Activated naive CD4-positive, alpha-beta T cell treated with anti-CD3 and anti-CD28 coated beads, Interleukin-2, amount 10 ng/mL, durations not matched to agents 7 days and 5 days (primary cell): ENCODE measurements at places on chromosomes 11 and 22.

- no peak for DNase-seq
Measured at GRCh38 chr22:42347281-42347824, 76.9 kb upstream of the TCF20 start.

- no peak for DNase-seq
Measured at GRCh38 chr22:50325444-50326224, 1.2 kb downstream of the DENND6B start.

- DNase-seq: no peak
Measured at GRCh38 chr22:20956258-20957101, 10.6 kb upstream of the AIFM3 start.

DNA sequence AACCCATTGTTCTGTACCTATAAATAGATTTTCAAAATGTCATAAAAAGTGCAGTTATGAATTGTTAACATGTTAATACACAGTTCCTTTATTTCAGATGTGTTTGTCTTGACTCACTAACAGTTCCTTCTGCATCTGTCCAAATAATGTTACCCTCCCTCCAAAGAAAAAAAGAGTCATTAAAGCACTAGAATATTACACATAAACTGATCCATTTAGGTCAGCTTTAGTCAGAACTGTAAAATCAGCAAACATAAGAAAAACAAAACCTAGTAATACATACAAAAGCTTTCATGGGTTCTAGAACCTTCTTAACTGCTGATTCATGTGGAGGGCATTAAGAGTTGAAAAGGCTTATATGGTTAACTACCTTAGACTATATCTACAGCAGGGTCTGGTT, 65.4 kb downstream of the SESN3 start:
- no peak for DNase-seq

- DNase-seq: no peak
Measured at GRCh38 chr11:95692526-95693260, 96.9 kb downstream of the FAM76B start.

GRCh38 chr11:122093731-122094275, 22.2 kb downstream of the BLID start:
- no peak for DNase-seq

- no peak for DNase-seq
Measured at GRCh38 chr22:44646141-44646540, 55.9 kb upstream of the PRR5 start.

DNA sequence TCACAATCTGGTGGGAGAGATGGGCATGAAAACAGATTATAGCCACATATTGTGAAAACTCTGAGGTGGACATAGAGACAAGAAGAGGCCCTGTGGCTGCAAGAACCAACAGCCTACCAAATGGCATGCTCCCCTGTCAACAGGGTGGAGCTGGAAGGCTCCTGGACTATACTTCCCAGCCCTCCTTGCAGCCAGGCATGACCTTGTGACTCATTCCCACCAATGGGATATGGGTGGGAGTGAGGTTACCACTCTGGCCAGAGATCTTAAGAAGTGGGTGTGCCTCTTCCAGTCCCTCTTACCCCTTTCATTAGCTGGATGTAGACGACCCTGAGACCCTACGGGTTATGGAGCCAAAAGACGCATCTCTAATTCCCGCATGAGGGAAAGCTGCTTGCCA, 126.4 kb upstream of the ZBED5 start:
- no peak for DNase-seq

DNA sequence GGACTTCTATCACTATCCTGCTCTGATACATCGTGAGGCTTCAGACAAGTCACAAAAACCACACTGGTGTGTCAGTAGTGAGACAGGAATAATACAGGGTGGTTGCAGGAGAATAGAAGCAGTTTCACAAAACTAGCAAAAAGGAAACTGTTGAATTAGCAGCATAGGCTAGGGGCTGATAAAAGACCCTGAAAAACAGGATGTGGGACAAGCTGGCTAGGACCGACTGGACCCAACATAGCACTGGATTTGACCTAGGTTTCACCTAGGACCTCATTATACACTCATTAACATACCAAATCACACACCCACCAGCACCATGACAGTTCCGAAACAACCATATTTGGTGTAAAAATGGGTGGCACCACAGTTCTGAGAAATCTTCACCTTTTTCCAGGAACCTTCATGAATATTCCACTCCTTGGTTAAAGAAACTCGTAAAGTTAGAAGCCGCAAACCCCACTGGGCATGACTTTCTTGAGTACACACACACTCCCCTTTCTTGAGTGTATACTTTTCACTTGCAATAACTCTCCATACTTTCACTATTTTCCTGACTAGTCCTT, 76.2 kb downstream of the SLC1A2 start:
- DNase-seq: peak; percentile 74

- DNase-seq: no peak
Measured at GRCh38 chr11:26070714-26071380, 261.1 kb upstream of the ANO3 start.

- no peak for DNase-seq
Measured at GRCh38 chr11:76267556-76267955, 61.3 kb upstream of the WNT11 start.

DNA sequence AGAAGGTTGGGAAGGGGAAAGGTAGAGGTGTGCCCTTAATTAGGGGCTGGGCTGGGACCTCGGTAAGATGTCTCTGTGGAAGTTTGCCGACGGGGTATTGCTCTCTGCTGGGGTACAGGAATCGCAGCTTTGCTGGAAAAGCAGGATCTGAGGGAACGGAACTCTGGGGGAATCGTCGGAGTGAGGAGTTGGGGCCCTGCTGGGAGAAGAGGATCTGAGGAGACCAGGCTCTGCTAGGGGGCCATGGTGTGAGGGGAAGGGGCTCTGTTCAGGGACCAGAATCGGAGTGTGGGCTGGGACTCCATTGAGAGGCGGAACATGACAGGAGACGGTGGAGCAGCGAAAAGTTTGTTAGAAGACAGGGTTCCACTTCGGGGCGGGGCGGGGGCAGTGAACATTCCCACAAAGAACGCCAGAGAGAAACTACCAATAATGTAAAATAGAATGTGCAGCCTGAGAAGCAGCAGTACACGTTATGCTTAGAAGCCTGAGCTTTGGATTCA, 456 bp downstream of the AAMDC start:
- DNase-seq: peak; percentile 40

GRCh38 chr22:30014244-30014643, 66.0 kb upstream of the HORMAD2 start:
- no peak for DNase-seq

- DNase-seq: no peak
Measured at GRCh38 chr22:23115825-23116494, 25.8 kb downstream of the RSPH14 start.

DNA sequence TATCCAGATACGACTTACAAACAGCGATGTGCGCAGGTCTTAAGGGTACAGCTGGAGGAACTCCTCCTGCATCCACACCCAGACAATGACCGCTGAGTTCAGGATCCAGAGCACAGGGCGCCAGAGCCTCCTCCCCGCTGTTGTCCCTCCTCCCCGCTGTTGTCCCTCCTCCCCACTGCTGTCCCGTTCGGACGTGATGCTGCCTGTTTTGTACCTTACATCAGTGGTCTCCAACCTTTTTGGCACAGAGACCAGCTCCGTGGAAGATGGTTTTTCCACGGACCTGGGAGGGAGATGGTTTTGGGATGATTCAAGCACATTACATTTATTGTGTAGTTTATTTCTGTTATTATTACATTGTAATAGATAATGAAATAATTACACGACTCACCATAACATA, 62.0 kb downstream of the PHF21B start:
- no peak for DNase-seq

DNA sequence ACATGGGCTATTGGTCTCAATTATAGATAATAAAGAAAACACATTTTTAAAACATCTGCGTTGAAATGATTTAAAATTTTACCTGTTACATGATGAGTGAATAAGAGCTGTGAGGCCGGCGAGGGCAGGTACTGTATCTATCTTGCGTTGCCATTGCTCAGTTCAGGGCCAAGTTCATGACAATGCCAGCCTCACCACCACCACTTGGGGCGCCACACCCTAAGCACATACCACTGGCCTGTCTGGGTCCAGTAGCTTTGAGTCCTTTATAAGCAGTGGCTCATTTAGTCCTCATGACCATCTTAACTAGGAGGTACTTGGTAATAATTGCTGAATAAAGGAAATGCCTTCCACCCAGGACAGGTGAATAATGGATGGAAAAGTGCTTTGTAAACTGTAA, 14.5 kb upstream of the MB start:
- DNase-seq: peak; percentile 38

DNA sequence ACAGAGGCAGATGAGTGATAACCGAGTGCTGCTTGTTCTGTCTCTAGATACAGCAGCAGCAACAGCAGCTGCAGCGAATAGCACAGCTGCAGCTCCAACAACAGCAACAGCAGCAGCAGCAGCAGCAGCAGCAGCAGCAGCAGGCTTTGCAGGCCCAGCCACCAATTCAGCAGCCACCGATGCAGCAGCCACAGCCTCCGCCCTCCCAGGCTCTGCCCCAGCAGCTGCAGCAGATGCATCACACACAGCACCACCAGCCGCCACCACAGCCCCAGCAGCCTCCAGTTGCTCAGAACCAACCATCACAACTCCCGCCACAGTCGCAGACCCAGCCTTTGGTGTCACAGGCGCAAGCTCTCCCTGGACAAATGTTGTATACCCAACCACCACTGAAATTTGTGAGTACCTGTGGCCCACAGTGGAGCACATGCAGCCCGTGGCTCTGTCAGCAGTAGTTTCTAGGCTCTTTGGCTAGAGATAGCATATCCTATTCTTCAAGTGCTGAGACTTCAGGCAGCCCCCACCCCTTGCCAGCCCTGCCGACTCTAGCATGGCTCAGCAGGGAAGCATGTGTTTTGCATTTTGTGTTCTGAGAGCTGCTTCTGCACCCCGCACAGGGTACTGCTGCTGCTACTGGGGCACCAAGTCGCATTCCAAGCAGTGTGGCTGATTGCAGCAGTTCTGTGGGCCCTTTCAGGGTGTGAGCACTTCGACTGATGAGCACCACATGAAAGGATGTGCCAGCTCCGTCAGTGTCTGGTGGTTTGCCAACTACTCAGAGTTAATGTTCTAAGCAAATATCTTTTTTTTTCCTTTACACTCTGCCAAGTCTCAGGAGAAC, 59.2 kb downstream of the MED15 start:
- DNase-seq: peak; percentile 74

DNA sequence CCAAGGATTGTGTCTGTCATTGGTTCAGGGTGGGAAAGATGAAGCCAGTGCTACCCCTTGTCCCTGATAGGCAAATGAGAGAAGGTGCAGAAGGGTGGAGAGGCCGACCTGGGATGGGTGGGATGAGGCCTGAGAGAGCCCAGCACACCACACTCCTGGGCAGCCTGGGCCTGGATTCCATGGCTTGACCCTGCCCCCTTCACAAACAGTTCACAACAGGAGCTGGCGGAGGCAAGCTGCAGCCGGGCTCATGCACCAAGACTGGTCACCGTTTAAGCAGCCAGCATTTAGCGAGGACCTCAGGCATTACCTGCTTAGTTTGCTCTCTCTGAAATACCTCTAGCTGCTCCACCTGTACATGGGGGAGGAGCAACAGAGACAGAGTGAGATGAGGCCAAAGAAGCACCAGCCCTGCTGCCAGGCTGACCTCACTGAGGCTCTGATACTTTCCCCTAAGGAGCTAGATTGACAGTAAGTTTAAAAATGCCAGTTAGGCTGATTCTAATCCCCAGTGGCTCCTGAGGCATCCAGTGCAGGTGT, 13.5 kb downstream of the IL18BP start:
- DNase-seq: no peak

DNA sequence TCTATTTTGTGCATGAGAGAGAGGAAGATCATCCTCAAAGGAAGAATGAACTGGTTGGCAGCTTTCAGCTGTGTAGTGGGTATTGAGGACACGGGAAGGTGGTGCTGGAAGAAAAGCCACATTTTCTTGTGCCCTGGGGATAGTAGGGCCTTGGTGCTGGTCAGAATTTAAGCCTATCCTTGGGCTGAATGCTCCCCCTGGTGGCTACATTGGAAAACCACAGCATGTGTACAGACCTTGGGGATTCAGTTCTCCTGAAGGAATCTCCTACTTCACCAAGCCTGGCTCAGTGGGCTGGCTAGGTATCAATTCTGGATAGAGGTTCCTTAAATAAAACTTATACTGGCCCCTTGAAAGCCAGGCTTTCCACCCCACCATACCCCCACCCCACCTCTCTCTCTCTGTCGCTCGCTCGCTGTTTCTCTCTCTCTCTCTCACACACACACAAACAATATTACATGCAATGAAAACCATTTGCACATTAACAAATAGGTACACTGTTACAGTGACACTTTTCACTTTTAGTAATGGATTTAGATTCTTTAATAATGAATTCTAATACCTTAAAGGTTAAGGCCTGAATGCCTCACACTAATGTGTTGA, 2.8 kb upstream of the OR51M1 start:
- peak; percentile 37 for DNase-seq

DNA sequence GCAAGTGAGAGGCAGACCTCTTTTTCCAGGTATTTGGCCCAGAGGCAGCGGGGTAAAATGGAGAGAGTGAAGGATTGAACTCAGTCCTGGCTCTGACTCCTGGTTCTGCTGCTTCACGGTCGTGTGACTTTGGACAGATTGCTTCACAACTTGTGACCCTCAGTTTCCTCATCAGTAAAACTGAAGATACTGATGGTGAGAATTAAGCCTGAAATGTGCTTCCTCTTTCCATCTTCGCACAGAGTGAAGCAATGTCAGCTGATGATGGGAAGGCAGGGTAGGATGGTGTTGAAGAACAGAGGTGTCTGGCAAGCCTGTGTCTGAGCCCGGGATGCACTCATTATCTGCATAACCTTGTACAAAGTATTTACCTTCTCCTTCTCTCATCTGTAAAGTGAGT, 59.0 kb downstream of the UBASH3B start:
- DNase-seq: no peak

DNA sequence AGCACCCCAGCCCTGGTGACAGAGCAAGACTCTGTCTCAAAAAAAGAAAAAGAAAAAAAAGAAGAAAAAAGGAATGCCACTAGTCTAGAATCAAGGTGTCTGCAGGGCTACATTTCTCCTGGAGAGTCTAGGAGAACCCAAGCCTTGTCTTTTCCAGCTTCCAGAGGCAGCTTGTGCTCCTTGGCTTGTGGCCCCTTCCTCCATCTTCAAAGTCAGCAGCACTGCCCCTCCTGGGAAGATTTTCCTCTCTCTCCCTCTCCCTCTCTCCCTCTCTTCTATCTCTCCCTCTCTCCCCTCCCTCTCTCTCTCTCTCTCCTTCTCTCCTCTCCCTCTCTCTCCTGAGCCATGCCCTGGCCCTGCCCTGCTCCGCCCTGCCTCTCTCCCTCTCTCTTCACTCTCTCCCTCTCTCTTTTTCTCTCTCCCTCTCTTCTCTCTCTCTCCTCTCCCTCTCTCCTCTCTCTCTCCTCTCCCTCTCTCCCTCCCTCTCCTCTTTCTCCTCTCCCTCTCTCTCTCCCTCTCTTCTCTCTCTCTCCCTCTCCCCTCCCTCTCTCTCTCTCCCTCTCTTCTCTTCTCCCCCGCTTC, 97.7 kb upstream of the FGF3 start:
- peak; percentile 16 for DNase-seq

DNA sequence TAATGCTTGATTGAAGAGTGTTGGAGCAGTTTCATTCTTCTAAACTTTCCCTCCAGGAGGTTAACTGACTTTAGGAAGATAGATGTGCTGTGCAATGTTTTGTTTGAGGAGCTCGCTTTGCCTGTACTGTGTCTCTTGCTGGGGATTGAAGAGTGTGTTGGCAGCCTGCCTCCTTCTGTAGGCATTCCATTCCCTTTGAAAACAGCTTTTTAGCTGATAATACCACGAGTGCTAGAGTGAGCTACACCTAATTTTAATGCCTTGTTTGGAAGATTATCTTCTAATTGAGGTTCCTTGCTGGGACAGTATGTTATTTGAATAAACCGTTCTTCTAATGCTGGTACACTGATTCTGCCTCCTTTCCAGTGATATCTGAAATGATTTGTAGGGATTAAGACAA, 7.2 kb downstream of the DDX10 start:
- DNase-seq: no peak

GRCh38 chr11:85182441-85183387, 444.4 kb downstream of the DLG2 start:
- DNase-seq: no peak
